ENCODE measurements at places on chromosomes 6 and 20.

DNA sequence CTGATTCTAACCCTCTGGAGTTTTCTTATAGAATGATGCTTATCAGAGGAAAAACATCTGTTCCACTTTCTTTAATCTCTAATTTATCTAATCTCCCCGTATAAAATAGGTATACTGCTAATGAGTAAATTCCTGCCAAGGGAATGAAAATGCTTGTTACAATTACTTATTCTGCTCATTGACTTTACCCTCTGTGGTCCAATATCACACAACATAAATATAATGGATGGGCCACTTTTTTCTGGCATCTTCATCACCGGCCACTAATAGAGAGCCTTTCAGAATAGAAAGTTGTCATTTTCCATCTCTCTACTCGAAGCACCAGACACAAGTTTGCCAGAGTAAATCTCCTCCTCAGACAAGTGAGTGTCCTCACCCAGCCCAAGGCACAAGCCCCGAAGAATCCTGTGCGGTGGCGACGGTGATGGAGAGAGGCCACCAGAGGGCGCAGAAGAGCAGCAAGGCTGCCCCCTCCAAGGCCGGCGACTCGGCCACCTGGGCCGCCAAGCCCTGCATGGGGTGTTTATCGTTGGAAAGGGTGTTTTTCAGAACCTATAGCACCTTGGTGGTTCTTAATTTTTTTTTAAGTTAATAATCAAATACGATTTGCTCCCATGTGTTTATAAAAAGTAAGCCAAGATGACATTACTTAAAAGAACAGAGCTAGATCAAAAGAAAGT, 212.9 kb upstream of the ARID1B start:
- peak; percentile 45 for DNase-seq

DNA sequence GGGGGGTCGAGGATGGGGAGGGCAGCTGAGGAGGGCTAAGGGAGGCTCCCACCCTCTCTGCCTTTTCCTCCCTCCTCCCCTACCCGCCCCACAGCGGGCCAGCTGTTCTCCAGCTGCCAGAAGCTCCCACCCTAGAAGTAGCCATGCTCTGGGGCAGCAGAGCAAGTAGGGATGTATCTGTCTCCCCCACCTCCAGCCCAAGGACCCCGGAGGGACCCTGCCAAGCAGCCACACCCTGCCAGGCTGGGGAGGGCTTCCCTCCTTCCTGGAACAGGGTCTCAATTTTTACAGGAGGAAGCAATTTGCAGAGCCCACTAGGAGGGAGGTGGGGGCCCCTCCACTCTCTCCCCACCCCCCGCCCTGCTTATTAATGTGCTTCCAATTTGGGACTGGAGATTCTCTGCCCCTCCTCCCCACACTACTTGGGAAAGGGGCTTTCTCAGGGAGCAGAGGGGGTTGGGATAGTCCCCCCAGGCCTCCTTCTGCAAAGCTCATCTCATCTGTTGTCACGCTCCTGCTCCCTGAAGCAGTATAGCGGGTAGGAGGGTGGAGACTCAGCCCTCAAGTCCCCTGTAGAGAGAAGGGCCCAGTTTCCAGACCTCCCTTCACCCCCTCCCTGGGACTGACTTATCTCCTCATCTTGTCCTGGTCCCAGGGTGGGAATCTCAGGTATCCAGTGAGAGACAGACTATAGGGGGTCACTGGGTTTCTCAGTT, 4.5 kb downstream of the TEAD3 start:
- DNase-seq = no peak

DNA sequence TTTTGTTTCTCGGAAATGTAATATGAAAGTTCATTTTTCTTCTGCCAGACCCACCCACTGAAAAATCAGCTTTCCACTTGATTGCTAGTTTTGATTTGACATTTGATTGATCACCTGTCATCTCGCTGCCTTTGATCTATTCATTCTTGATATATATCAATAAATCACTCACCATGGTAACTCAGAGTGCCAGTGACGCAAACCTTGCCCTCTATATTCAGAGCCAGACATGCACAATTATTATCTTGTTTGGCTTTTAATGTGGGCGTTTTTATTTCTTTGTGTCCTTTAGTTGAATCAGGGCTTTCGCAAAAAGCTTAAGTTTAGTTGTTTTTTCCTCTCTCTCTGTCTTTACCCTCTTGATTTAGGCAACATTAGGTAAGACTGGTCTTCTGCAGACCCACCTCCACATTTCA, 2.0 kb downstream of the TSHZ2 start:
- no peak for DNase-seq

DNA sequence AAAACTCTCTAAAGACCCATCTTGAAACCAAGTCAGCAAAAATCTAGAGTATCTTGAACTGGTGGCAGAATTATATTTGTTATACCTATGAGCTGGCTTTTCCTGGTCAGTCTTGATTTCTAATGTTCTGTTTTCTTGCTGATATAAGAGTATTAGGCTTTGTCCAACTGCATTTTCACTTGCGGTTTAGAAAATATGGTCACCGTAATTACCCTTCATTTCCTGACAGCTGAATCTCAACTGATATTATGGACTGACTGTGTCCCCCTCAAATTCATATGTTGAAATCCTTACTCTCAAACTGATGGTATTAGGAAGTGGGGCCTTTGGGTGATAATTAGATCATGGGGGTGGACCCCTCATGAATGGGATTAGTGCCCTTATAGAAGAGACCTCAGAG, 72.1 kb downstream of the TXLNB start:
- no peak for DNase-seq

- no peak for DNase-seq
Observed at GRCh38 chr6:123838505-123839234, 35.0 kb downstream of the NKAIN2 start.

DNA sequence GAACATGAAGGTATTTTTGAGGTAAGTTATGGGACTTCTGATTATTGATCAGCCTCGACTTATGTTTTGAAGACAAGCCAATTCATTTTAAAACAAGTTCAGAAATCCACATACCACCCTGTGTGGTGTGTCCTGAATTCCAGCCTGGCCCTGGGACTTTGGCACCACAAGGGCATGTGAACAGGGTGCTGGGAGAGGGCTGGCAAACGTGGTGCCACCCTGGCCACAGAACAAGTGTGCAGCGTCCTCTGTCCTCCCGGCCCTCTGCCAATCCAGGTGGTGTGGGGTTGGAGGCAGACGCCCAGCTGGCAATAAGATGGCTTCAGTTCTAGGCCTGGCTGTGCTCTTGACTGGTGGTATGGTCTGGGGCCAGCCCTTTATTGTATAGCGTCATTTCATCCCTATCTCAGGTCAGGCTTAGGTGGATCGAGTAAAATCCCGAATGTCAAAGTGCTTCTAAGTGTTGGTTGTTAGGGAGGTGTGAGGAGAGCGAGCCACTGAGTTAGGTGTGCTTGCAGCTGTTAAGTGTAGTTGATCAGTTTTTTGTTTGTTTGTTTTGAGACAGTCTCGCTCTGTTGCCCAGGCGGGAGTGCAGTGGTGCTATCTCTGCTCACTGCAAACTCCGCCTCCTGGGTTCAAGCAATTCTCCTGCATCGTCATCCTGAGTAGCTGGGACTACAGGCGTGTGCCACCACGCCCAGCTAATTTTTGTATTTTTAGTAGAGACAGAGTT, 84.2 kb downstream of the RNF144B start:
- DNase-seq = no peak

DNA sequence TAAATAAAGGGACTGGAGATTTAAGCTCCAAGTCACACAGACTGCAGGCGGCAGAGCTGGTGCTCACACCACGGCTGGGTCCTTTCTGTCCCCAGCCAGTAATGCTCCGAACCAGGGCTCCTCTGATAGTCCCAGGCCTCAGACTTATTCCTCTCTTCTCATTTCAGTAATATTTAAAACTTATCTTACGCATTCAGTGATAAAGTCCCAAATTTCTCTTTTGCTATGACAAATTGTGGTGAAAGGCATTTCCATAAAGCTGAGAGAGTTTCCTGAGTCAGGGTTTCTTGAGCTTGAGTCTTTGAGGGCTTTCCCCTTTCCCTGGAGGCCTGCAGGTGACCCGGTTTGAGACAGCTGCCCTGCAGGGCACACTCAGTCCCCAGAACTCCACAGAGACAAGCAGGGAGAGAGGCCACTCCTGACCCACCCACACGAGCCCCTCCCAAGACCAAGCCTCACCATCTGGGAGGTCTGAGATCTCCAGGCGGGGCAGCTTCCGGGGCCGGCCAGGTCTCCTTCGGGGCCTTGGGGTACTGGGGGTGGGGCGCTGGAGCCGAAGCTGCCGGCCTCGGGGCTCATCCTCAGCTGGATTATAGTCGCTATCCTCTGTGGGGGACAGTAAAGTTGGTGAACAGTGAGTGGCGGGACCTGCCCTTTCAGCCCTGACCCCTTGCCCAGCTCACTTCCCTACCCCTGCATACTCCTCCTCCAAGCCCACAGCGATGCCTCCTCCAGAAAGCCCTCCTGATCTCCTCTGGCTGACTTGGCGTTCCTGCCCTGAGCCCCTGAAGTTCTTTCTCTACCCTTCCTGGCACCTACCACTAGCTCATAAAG, 6.6 kb downstream of the ZNF335 start:
- DNase-seq = peak; percentile 46

- DNase-seq = peak; percentile 54
Observed at GRCh38 chr20:50246367-50247195, 56.0 kb downstream of the CEBPB start.
